Subcutaneous preadipocyte (primary cell): ENCODE measurements at places on chromosomes 5 and 9. TPM values are rescaled to one million over a fixed set of nuclear protein-coding genes. Genes with fewer than 3 reads are reported as not detected.

LCN2 gene
- total RNA-seq: not detected in 2 replicates

PITX1 gene
- total RNA-seq: 1.4 and 1.8 TPM in 2 replicates

SHISAL2B gene
- not detected in 2 replicates for total RNA-seq

TEX48 gene
- not detected in 2 replicates for total RNA-seq

FOXI1 gene
- total RNA-seq: not detected in 2 replicates

DMGDH gene
- total RNA-seq: 0.59 and 2.9 TPM in 2 replicates
